ENCODE measurements at places on chromosomes 2 and 18.

DNA sequence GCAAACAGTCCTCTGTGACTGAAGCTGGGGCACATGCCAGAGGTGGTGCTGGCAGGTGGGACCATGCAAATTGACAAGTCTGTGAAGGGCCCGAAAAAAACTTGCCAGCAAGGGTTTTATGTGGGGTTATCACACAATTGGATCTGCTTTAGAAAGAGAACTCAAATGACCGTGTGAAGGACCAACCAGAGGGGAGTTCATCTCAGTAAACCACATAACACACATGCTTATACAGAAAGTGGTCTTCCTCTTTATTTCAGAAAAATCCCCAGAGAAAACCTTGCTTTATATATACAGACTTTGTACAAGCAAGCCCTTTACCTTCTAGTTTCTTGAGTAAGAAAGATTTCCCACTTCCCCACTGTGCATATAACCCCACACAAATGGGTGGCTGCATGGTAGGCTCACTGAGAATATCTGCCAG lies 46.7 kb downstream of the KIDINS220 start:
- no peak for DNase-seq

GRCh38 chr2:74555610-74556103 lies 1.1 kb downstream of the DOK1 start:
- no peak for DNase-seq

DNA sequence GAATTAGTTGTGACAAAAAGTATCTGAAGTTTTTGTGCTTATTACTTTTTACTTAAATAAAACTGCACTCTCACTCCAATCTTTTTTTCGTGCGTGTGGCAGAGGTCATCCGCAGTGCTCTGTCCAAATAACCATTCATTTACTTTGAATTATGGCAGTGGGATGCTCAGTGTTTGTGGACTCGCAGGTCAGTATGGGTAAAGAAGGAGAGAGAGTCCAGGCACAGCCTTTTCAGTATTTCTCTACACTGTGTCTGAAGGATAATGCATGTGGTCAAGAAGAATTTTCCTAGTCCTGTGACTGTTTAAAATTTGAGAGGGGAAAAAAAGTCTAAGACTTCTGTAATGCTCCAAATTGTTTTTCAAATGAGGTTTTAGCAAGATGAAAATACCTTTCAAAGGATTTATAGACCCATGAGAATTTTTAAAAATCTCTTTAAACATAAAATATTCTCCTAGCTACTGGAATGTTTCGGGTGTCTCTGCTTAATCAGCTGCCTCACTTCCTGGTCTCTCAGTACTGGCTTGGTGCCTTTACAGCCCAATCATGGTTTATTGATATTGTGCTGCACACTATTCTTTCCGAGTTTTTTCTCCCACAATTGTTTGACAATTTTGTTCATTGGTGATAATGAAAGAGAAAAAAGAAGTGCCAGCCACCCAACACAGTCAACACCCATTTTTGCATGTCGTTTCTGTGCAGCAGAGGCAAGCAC lies 453.2 kb downstream of the PTPRM start:
- DNase-seq, result no peak

DNA sequence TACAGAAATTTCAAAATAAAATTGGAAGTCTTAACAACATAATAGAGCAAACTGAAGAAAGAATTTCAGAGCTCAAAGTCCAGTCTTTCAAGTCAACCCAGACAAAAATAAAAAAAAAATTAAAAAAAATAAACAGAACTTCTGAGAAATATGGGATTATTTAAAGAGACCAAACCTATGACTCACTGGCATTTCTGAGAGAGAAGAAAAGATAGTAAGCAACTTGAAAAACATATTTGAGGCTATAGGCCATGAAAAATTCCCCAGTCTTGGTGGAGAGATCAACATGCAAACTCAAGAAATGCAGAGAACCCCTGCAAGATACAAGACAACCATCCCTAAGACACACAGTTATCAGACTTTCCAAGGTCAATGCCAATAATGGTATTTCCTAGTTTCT lies 167.4 kb downstream of the RNF144A start:
- DNase-seq, result no peak

DNA sequence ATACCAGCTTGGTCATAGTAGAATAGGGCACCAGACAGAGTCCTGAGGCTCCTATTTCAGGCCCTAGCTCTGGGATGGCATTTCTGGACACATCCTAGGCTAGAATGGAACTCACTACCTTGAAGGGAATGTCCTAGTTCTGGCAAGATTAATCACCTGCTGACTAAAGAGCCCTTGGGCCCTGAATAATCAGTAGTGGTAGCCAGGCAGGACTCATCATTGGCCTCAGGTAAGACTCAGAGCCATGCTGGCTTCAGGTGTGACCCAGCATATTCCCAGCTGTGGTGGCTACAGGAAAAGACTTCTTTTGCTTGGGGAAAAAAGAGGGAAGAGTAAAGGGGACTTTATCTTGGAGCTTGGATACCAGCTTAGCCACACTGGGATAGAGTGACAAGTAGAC lies 131.0 kb upstream of the SRD5A2 start:
- no peak for DNase-seq

- no peak for DNase-seq
Measured at GRCh38 chr18:1513519-1513918, 608.8 kb downstream of the ADCYAP1 start.

GRCh38 chr2:102518170-102518569 lies 45.1 kb downstream of the SLC9A4 start:
- DNase-seq, result no peak

DNA sequence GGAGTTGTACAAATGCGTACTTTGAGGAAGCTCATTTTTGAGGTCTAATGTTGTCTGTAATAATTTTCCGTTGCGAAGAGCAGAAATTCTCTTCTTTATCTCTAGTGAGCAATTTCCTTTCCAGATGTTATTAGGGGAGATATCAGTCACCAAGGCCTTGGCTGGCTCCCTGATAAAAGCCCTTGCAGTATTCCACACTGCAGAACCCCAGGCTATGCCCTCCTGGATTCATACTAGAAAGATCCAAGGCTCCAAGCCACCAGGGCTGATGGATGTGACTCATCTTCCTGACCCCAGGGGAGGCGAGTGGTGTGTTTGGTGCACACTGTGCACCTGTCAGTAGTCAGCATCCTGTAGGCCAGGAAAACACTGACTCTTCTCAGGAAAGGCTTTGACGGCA lies 34.7 kb downstream of the INO80C start:
- no peak for DNase-seq

- no peak for DNase-seq
Measured at GRCh38 chr2:73070643-73071359, 711 bp downstream of the SFXN5 start.

GRCh38 chr18:47710451-47710850 lies 220.0 kb downstream of the SMAD2 start:
- no peak for DNase-seq

GRCh38 chr2:197504000-197504399 lies 3.8 kb downstream of the HSPE1 start:
- no peak for DNase-seq

- DNase-seq, result no peak
Measured at GRCh38 chr2:5921081-5921642, 229.0 kb downstream of the SOX11 start.

DNA sequence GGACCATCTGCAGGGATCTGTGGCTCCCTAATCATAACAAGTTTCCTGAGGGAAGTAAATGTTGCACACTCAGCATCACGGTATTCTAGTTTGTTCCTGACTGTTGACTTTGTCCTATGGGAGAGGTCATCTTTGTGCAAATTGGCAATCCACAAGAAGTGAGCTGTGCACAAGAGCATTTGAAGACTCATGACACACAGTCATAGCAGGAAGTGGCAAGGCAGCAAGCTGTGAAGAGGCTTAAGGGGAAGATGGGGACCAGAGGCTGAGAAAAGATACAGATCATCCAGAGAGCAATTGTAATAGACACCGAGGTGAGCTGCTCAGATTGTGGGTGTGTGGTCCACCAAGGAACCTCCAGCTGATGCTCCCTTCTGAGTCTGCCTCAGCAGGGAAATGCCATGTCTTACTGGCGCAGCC lies 2.7 kb downstream of the TNP1 start:
- DNase-seq, result no peak

- no peak for DNase-seq
Measured at GRCh38 chr2:112220831-112221230, 34.0 kb downstream of the ZC3H8 start.

DNA sequence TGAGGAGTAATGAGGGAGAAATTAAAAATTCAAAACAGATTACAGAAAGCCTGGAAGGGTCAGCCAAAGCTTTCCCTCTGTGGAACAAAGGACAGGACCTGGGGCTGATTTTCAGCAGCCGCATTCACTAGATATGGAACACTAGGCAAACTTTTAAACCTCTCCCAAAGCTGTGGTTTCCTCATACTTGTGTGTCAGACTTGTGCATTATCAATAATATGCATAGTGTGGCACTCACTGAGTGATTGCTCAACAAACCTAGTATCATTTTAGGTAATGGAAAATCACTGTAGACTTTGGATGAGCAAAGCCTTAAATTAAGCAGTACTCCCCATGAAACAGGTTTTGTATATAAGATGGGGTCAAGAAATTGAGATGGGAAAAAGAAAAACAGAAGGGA lies 26.3 kb upstream of the IKZF2 start:
- no peak for DNase-seq

DNA sequence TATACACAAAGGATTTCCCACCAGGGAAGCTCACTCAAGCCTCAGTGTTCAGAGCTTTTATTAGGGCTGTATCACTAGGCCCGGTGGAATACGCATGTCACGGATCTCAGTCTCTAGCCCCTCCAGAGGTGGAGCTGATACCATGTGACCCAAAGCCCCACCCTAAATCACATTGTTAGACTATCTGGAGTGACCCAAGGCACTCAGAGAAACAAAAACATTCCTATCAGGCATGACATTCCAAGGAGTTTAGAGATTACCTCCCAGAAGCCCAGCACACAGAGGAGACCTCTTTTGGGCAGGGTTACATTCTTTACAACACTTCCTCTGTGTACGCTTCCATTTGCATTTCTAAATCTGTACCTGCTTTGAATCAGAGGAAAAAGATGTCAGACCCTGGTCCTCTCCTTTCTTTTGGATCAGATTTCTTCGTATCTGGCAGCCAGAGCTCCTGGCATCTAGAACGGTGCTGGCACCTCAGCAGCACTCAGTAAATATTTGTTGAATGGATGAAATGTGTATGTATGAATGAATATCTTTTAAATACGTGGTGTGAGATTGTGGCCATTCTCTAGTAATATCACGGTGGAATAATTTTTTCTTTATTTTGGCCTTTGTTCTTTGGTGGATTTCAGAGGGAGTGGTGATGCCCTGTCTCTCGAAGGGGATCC lies 37.7 kb upstream of the SMAD2 start:
- no peak for DNase-seq

- DNase-seq, result no peak
Measured at GRCh38 chr2:21148718-21149117, 24.9 kb downstream of the TDRD15 start.

DNA sequence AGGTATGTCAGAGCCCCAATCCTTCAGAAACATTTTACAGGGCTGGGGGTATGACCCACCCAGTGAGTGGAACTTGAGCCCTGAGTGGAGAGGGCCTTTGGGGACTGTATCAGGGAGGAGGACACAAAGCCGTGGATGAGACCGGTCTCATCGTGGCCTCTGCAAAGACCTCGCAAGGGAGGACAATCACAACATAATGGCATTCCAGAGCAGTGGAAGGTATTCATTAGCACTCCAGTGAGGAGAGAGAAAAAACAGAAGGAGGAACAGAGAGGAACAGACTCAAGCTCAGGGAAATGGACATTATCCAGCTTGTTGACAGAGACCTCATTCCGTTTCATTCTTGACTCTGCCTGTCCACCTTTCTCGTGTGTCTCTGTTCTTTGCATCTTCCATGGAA lies 38.8 kb upstream of the CTAGE1 start:
- DNase-seq, result no peak

- no peak for DNase-seq
Measured at GRCh38 chr2:165610591-165611029, 141.1 kb downstream of the CSRNP3 start.

DNA sequence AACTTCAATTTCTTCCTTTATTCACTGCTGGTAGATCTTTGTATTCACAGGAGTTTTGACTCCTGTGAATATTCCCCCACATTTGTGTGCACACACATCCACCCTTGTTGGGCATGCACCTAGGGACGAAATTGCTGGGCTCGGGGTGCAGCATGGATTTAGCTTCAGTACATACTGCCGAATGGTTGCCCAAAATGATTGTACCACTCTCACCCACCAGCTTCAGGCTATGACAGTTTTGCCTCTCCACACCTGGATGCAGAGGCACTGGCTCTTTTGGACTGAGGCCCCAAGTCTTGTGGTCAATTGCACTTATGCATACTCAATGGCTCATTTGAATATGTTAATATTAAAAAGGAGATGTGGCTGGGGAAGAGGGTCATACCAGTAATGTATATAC lies 65.1 kb upstream of the ODC1 start:
- no peak for DNase-seq

- DNase-seq, result no peak
Measured at GRCh38 chr2:192023006-192023405, 171.7 kb downstream of the TMEFF2 start.

DNA sequence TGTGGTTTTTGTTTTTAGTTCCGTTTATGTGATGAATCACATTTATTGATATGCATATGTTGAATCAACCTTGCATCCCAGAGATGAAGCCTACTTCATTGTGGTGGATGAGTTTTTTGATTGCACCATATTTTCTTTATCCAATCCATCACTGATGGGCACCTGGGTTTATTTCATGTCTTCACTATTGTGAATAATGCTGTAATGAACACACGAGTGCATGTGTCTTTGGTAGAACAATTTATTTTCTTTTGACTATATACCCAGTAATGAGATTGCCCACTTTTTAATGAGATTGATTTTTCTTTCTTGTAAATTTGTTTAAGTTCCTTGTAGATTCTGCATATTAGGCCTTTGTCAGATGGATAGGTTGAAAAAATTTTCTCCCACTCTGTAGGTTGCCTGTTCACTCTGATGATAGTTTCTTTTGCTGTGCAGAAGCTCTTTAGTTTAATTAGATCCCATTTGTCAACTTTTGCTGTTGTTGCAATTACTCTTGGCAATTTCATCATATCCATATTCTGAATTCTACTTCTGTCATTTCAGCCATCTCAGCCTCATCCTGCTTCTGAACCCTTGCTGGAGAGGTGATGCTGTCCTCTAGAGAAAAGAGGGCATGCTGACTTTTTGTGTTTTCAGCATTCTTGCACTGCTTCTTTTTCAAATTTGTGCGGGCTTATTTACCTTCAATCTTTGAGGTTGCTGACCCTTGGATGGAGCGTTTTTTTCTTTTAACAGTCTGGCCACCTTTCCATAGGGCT lies 96.2 kb upstream of the CTAGE1 start:
- DNase-seq, result no peak

- no peak for DNase-seq
Measured at GRCh38 chr18:24868311-24868710, 407.9 kb downstream of the HRH4 start.

- DNase-seq, result no peak
Measured at GRCh38 chr2:123912171-123912570, 112.9 kb upstream of the CNTNAP5 start.

Measured in GM12892 (cell line).